ENCODE measurements at places on chromosomes 6 and 20. TPM values are rescaled to one million over a fixed set of nuclear protein-coding genes. Genes with fewer than 3 reads are reported as not detected.

GRCh38 chr6:118923035-118923434 lies 11.9 kb downstream of the MCM9 start:
- no peak for DNase-seq

DNA sequence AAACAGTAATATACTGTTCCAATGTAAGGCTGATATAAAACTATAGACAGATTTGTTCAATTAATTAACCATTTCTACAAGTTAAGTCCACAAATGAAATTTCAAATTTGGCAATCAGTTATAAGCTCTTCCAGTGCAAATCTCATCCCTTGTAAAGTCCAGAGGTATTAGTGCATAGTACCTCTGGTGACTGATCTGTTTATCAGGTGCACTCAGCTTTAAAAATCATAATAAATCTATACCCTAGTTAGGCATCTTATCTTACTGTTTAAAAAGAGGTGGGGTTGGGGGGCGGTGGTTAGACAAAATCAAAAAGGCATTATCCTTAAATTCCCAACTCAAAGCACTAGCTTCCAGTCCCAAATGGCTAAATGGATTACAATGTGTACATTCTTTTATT lies 2.9 kb downstream of the FBXO30 start:
- no peak for DNase-seq

- no peak for DNase-seq
Measured at GRCh38 chr20:51204794-51205193, 181.9 kb upstream of the KCNG1 start.

Gene NKX2-4
- total RNA-seq: not detected

DNA sequence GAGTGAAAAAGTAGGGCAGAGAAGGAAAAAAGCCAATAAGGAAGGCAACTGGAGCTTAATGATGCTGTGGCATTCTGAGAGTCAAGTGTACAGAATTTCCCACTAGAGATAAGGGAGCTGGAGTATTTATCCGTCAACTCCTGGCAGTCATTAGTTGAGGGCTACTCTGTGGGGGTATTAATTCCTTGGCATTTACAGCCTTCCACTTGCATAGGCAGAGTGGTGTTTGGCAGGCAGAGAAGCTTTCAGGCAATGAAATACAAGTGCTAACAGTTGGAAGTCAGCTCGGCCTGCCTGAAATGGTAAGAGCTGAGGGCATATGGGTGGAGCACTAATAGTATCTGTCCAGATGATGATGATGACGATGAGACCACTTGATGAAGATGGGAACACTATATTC lies 207.3 kb upstream of the FLRT3 start:
- no peak for DNase-seq

- no peak for DNase-seq
Measured at GRCh38 chr6:62707914-62708313, 421.9 kb upstream of the KHDRBS2 start.

DNA sequence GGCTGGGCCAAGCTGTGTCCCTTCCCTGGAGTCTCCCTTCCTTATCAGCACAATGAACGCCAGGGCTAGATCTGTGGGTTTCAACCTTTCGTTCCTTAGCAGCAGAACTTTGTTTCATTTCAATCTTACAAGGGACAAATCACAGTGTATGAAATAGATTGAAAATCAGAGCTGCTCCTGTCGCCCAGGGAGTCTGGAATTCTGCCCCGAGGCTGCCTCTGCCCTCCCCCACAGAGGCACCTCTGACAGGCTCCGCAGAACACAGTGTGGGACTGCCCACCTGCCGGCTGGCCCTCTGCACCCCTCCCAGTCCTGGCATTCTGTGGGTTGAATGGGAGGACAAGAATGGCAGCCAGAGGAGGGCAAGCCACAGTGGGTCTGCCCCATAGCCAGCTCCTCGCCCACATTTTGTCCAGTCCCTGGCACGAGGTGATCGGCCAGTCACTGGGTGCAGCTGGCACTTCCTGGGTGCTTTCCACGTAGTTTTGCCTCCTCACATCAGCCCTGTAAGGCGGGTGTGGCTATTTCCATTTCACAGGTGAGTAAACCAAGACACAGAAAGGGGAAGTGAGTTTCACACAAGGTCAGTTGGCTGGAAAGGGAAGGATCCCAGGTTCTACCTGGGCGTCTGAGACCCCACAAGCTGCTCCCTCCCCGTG lies 26.1 kb downstream of the MANBAL start:
- no peak for DNase-seq

DNA sequence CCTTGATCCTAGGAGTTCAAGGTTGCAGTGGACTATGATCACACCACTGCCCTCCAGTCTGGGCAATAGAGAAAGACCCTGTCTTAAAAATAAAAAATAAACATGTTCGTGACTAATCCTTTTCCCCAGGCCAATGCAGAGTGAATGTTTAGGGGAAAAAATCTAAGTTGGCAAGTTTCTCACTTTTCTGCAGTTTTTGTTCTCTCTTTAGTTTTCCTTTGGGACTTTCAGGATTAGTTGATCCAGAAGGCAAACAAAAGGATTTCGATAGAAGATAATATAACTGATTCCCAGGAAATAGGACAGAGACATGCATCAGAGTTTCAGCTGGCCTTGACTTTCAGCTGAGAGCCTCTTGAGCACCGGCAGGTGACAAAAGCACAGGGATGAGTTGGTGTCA lies 53.3 kb downstream of the SOD2 start:
- no peak for DNase-seq

DNA sequence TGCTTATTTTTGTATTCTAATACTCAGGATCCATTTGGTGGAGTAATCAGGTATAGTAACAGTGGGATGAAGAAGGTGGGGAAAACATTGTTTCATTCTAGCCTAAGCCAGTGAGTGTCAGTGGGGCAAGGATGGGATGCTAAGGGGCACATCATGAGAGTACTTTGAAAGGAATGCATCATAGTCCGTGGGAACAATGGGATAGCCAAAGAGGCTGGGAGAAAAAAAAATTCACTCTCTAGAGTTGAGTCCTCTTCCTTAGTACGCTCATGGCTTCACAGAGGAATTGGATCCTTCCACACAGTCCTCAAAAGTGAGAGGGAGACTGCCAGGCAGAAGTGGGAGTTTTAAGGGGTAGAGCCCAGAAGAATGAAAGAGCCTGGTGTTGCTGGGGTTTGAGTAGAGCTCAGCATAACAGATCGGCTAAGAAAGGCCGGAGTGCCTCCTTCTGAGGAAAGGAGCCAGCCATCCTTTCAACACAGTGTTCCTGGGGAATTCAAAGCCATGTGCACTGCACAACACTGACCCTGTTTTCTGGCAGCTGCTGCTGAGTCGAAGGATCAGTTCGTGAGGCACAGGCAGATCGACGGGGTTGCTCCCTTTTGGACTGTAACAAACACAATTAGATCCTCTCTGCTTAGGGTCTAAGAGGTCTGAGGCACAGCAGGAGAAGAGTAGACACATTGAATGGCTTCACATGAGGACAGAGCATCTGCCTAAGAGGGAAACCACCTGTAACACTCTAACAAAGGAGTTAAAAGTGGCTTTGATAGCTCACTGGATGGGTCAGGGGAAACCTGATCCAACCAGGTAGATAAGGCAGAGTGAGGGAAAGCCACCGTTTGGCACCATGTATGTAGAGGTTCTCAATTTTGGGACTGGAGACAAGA lies 61.2 kb downstream of the ELOVL5 start:
- no peak for DNase-seq

Gene MYLIP
- 43.1 TPM for total RNA-seq

DNA sequence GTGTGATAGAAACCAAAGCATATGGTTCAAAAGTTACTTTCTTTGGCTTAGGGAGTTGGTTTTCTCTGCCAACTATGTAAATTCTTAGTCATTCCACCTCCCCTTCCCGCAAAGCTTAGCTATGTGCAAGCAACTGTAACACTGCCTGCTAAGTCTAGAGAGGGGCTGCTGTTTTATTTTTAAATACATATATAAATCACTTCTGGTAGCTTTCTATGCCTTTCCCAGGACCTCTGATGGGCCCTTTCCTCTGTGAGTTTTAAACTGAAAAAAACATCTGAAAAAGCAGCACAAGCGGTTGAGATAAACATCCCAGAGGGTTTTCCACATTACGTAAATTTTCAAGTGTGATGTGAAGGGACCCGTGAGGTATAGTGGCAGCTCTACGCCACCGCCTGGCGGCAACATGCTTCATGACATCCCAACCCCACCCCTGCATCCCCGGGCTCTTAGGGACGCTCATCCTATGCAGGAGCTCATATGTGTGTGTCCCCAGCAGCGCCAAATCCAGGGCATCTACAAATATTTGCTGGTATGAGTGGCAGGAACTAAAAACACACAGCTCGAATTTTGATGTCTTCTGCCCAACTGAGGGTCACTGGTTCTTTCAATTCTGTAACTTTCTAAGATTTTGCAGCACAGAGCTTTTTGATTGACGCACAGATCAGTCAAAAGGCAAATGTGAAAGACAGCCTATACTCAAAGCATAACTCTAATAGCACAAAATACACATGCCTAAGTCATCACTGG lies 12.7 kb downstream of the SAYSD1 start:
- peak; percentile 85 for DNase-seq

Gene ID4
- 23.7 TPM for total RNA-seq

Measured in stomach (tissue), 19 donors.